ENCODE measurements at places on chromosomes 4 and X.
A peak's percentile ranks its signal among the peaks of the same experiment; 100 is the strongest.

GRCh38 chrX:10537308-10537707, 83.1 kb downstream of the MID1 start:
- DNase-seq = no peak

- peak; percentile 12 for DNase-seq
Measured at GRCh38 chr4:121707344-121707743, 10.6 kb upstream of the ANXA5 start.

DNA sequence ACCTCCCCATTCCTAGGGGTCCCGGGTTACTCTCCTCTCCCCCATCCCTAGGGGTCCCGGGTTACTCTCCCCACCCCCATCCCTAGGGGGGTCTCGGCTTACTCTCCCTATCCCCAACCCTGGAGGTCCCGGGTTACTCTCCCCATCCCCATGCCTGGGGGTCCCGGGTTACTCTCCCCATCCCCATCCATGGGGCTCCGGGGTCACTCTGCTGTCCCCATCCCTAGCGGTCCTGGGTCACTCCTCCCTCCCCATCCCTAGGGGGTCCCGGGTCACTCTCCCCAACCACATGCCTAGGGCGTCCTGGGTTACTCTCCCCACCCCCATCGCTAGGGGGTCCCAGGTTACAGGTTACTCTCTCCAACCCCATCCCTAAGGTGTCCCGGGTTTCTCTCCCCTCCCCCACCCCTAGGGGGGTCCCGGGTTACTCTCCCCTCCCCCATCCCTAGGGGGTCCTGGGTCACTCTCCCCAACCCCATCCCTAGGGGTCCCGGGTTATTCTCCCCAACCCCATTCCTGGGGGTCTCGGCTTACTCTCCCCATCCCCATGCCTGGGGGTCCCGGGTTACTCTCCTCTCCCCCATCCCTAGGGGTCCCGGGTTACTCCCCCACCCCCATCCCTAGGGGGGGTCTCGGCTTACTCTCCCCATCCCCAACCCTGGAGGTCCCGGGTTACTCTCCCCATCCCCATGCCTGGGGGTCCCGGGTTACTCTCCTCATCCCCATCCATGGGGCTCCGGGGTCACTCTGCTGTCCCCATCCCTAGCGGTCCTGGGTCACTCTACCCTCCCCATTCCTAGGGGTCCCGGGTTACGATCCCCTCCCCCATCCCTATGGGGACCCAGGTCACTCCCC, 821 bp downstream of the ASMTL start:
- no peak for DNase-seq

- no peak for DNase-seq
Measured at GRCh38 chr4:174116021-174116420, 167.4 kb downstream of the FBXO8 start.

GRCh38 chr4:6377626-6378492, 94.6 kb downstream of the PPP2R2C start:
- DNase-seq = no peak

GRCh38 chr4:118911238-118911703, 22.6 kb downstream of the SYNPO2 start:
- no peak for DNase-seq

- DNase-seq = peak; percentile 46
Measured at GRCh38 chrX:119008110-119008744, 33.8 kb downstream of the LONRF3 start.

DNA sequence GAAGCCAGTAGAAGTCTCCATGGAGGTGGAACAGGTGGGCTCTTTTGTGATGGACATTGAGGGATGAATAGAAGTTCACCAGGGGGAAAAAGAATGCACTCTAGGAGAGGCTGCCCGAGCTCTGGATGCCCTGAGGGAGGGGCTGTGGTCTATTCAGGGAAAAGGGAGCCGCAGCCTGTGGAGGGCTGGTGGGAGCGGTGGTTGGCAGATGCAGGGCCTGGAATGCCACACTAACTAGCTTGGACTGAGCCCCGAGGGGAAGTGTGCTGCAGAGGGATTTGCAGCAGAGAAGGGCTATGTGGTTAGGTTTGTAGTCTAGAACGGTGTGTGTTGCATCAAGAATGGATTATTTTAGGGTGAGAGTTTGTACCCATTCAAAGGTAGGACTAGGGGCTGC, 29.5 kb upstream of the PSAPL1 start:
- no peak for DNase-seq

GRCh38 chr4:2159931-2160330, 82.0 kb downstream of the HAUS3 start:
- DNase-seq = no peak

GRCh38 chr4:76494243-76494642, 59.2 kb downstream of the SHROOM3 start:
- DNase-seq = no peak

DNA sequence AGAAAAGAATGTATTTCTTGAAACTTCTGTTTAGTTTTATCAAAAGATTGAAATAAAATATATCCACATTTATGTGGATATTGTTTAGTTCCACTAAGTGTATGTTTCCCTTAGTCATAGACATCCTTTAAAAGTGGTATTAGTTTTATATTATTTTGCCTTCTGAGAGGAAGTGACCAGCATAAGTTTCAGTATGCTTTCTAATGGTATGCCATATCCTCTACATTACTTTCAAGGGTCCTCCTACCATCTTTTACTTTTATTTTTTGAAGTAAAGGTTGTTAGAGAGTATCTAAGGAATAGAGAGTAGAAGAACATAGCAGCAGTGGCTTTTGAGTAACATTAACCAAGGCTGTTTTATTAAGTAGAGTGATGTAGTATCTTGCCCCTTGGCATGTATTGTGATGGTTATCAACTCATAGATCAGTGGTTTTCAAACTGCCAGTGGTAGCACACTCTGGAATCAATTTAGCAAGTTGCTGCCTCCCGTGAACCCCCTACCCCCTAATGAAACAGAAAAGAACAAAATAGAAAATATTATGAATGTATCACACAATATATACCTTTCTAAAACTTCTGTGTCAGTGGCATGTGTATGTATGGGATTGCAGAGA, 44.8 kb downstream of the RBPJ start:
- DNase-seq = no peak
